ENCODE measurements at places on chromosomes 4 and X. TPM values are rescaled to one million over a fixed set of nuclear protein-coding genes. Genes with fewer than 3 reads are reported as not detected.
A peak's percentile ranks its signal among the peaks of the same experiment; 100 is the strongest.

- DNase-seq, result no peak
These were observed 294.5 kb downstream of the PDGFC start for GRCh38 chr4:156677131-156677531.

DNA sequence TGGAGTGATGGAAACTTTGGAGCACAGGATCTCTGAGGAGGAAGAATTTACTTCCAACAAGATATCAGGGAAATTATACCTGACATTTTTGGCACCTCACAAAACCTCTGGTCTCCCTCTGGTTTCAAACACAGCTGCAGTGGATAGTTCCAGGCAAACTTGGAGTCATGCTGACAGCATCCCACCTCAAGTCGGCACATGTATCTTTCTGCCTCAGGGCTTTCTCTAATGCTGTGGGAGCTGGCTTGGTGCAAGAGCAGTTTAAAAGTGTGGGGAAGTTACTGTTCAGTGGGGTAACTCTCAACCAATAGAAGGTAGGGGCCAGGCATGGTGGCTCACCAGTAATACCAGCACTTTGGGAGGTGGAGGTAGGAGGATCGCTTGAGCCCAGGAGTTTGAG lies 207.1 kb upstream of the NHS start:
- DNase-seq, result no peak

GRCh38 chr4:14917298-14917633 lies 85.0 kb upstream of the CPEB2 start:
- no peak for DNase-seq

- DNase-seq, result peak; percentile 66
These were observed 20.7 kb upstream of the PROM1 start for GRCh38 chr4:16104520-16104919.

DNA sequence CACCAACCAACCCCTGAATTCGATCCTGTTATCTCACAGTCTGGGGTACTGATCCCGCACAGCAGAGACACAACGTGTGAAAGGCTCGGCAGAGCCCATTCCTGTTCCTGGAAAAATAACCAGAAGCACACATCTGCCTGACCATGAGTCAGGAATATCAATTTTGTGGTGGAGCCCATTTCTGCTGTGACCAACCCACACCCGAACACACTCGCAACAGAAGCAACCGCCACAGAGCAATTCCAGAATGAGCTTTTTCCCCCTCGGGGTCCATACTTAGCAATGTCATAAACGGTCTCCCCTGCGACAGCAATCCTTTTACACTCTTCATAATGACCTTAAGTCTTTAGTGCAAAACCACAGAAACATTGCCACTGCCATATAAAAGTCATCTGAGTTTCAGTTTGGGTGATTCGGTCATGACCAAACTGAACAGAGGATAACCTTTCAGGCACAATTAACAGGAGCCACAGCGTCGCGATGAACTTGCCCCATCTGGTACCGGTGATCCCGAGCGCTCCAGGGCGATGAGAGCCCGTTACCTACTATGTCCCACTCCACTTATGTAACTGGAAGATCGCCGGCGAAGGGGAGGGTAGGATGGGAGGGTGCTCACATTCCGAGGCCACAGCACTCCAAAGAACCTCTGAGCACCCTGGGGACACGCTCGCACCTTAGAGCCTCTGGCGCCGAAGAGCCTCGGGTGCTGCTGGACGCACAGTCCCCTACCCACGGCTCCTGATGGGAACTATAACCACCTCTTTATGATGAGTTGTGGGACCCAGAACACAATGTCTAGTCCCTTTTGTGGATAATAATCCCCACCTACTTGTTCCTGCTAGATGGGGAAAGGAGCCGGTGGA lies 1.1 kb downstream of the MECP2 start:
- DNase-seq, result no peak

- DNase-seq, result no peak
These were observed 7.6 kb downstream of the SLC2A9 start for GRCh38 chr4:10013722-10014121.

Gene MYOZ2
- total RNA-seq, result 0.50 TPM

GRCh38 chr4:185916231-185916630 lies 104.2 kb upstream of the SORBS2 start:
- DNase-seq, result peak; percentile 72

DNA sequence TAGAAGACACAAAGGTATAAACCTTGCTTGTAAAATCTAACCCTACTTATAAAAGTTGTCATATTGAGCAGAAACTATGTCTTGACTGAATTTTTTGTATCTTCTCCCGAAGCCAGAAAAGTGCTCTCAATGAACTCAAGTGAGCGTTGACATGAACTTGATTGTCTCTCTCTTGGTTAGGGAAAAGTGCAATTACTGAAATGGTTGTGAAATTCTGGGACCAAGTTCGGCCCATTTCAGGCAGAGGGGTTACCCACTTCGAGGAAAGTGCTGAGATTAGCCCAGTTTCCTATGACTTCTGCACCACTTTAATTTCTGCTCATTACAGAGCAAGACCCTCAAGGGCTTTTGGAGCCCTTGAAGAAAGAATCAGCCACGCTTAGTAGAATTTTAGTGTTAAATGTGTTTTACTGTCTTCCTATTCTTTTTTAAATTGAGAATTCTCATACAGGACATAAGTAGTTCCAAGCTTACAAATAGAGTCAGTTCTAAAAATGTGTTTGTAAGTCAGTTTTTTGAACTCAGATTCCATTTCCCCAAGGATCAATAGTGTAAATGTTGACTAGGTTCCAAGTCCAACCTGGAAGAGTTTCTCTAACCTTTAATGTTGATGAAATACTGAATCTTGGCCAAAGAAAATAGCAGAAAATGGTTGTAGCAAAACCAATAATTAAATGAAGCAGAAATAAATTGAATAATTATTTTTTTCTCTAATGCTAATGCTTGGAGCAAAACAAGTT lies 125.7 kb upstream of the ACSL4 start:
- DNase-seq, result no peak

Gene PDZD4
- total RNA-seq, result 25.7 TPM

Gene EFNB1
- 16.2 TPM for total RNA-seq

DNA sequence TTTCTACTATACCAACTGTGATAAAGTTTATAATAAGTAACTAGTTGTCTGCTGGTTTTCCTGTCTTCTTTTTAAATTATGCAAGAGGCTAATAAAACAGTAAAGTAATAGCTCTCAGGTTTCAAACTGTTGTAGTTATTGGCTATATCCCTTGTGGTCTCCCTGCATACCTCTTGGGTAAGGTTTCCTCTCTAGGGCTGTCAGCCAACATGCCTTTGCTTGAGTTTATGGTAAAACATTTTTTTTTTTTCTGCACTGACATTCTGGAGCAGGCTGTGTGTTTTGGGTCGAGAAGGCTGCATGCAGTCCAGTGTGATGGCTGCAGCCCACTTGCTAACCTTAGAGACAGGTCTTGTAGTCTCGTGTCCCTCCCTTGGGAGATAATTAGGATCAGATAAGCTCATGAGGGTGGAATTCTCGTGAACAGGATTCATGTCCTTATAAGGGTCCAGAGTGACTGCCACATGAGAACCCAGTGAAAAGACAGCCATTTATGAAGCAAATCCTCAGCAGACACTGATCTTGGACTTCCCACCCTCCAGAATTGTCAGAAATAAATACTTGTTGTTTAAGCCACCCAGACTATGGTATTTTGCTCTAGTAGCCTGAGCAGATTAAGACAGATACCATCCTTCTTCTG lies 831.2 kb downstream of the CCSER1 start:
- no peak for DNase-seq

- DNase-seq, result no peak
These were observed 57.7 kb downstream of the IL13RA2 start for GRCh38 chrX:114959729-114960128.

DNA sequence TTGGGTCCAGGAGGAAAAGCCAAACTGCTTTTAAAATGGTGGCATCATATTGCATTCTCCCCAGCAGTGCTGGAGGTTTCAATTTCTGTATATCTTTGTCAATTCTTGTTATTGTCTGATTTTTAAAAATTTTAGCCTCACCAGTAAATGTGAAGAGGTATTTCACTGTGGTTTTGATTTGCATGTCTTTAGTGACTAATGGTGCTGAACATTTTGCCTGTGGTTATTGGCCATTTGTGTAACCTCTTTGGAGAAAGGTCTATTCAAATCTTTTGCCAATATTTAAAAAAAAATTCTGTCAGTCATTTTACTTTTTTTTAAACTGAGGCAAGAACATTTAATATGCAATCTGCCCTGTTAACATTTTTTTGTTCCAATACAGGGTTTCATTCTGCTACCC lies 322.1 kb downstream of the TLL1 start:
- DNase-seq, result no peak

Measured in esophagus muscularis mucosa (tissue), 4 donors.